ENCODE measurements at places on chromosomes 1 and 21.

GRCh38 chr1:84571150-84571535 lies 3.1 kb downstream of the CTBS start:
- DNase-seq: no peak

DNA sequence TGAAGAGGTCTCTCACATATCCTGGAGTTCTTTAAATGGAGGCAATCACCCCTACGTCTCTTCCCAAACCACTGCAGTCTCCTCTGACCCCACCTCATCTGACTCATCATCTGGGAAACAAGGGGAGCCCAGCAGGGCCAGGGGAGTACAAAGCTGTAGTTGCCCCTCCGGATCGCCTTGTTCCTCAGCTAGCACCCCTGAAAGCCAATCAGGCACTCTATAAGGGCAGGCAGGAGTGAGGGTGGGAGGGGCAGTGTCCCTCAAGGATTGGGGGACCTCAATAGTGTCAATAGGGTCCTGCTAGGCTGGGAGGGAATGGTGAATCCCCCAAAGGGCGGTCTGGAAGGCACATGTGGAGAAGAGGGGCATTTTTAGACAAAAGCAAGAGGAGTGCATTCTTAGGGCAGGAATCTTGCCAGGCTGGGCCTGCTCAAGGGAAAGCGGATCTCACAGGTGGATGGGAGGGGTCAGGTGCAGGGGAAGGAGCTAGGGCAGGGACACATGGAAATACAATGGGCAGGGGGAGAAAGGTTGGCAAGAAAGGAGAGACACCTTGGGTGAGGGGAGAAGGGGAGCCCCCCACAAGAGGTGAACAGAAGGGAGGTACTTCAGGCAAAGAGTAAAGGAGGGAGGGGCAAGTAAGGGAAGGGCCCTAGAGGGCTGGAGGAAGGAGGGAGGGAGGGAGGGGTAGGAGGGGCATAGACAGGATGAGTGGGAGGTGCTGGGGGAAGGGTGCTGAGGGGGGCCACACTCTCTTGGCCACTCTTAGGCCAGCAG lies 5.8 kb downstream of the SHISA4 start:
- DNase-seq: no peak

- peak; percentile 29 for DNase-seq
Observed at GRCh38 chr1:157992031-157992832, 1.2 kb upstream of the KIRREL1 start.

GRCh38 chr1:156080241-156080862 lies 1.9 kb downstream of the MEX3A start:
- DNase-seq: no peak

DNA sequence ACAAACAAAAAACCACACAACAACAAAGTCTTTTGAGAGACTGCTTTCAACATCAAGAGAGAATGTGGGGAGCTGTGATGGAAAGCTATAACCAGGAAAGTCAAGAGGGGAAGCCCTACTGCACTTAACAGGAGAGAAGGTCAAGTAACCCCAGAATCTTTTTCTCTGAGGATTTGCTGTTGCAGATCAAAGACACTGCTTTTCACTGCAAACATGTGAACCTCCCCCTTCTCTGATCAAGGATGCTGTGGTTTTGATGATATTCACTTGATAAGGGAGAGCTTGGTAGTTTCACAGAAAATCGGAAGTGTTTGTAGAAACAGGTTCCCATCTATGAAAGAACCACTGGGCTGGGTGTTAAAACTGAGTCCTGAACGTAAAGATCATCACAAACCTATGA lies 4.8 kb downstream of the ETV3 start:
- DNase-seq: no peak

GRCh38 chr1:80363689-80364475 lies 1357.4 kb upstream of the ADGRL4 start:
- DNase-seq: no peak

DNA sequence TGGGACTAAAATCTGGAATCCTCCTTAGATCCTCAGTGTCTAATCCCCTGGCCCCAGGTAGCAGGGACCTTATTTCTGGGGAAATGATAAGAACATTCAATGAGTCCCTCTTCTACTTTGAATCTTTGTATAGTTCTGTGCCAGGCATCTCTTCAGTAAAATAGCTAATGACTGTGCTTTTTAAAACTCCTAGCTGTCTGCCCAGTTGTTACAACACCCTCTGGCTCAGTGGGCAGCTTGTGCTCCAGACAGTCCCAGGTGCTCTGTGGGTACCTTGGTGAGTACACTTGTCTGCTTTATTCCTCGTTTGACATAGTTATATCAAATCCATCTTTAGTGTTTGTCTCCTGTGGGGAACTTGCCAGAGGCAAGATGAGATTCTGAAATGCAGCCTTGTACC lies 18.0 kb downstream of the TGFB2 start:
- DNase-seq: no peak

DNA sequence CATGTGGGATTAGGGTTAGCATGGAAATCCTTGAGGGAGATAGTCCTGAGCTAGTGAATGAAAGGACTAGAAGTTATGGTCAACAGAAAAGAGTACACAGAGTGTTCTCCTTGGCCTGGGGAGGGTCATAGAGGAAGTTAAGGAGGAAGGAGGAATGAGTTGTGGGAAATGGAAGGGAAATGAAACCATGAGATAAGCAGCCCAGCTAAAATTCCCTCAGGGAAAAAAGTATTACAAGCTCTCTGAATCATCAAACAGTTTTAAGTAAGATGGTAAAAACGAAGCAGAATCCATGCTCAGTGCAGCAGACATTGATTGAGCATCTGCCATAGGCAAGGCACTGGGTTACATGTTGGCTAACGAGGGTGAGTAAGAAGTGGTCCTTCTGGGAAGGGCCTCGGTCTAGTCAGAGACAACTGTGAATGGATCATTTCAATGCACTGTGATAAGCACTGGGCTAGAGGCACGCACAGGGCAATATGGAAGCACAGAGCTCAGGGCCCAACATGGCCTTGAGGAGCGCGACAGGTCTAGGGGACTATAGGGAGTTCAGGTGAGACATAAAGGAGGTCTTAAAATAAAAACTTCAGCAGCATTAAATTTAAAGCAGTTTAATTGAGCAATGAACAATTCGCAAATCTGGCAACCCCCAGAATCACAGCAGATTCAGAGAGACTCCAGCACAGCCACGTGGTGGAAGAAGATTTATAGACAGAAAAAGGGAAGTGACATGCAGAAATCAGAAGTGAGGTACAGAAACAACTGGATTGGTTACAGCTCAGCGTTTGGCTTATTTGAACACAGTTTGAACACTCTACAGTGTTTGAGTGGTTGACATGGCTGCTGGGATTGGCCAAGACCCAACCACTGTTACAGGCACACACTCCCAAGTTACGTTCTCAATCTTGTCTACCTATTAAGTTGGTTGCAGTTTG lies 219.5 kb downstream of the HLX start:
- DNase-seq: no peak

DNA sequence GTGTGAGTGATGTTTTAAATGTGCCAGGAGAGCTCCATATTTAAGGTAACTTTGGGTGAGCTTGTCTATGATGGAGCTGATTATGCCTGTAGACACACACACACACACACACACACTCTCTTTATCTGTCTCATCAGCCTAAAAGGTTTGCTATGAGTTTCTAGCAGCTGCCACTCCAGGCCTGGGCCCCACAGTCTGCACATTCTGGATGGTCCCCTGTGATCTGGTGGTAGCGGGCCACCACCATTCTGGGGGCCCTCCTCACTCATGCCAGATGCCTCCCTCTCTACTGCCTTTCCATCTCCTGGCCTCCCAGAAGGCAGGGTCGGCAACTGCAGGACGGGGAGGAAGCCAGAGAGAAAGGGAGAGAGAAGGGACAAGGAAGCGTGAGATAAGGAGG lies 129.2 kb upstream of the TNR start:
- no peak for DNase-seq

DNA sequence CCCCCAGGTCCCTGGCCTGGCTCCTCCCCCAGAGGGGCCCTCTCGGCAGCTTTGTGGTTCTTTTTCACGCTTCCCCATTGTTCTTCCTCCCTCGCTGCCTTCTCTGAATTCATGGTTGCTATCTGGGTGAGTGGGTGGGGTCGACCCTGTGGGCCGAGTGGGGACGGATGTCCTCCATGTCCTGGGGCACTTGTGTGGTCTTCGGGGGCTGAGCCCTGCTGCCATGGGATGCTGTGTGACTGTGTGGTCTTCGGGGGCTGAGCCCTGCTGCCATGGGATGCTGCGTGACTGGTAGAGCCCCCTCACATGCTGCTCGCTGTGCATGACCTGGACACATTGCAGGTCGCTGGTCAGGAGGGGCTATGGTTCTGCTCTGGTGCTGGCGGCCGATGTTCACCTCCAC lies 21.6 kb upstream of the DIP2A start:
- DNase-seq: no peak

- no peak for DNase-seq
Observed at GRCh38 chr1:79193211-79194079, 186.9 kb upstream of the ADGRL4 start.

DNA sequence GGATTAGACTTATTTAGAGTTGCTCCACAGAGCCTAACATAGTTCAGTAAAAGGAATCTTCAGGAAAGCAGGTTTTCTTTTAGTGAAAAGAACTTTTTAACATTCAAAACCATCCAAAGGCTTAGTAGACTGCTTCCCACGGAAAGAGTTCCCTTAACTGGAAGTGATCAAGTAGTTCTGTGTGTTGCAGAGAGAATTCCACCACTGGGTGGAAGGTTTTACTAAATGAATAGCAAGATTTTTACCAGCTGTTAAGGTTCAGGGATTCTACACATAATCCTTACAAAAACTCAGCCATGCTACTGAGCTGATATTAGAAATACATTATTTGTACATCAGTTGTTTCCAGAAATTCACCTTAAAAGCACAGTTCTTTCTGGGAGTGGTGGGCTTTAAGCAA lies 119.7 kb downstream of the GDAP2 start:
- no peak for DNase-seq

DNA sequence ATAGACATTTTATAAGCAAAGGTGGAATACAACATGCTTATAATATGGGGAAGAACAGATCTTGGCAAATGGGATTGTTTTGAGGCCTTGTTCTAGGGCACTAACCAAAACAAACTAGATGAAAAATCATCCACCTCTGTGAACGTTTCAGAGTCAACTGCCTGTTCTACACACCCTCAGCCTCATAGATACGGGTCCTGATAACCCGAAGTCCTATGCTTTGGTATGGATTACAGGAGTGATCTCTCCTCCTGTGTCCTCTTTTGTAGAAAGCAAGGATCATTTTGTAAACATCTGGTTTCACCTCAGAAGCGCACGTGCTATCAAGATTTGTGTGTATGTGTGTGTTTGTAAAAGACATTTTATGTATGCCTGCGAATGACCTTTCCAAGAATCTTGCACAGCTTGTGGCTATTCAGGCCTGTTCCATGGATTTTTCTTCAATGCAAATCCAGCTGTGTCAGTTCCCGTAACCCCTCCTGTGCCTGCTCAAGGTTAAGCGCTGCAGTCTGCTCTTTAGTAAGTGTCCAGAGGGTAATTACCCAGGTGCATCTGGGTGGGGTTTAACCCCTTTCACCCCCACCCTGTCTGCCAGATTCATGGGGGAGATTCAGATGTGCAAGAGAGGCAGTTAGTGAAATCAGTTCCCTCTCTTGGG lies 132.4 kb downstream of the ROR1 start:
- no peak for DNase-seq

- DNase-seq: no peak
Observed at GRCh38 chr1:61301824-61302657, 219.7 kb downstream of the NFIA start.

DNA sequence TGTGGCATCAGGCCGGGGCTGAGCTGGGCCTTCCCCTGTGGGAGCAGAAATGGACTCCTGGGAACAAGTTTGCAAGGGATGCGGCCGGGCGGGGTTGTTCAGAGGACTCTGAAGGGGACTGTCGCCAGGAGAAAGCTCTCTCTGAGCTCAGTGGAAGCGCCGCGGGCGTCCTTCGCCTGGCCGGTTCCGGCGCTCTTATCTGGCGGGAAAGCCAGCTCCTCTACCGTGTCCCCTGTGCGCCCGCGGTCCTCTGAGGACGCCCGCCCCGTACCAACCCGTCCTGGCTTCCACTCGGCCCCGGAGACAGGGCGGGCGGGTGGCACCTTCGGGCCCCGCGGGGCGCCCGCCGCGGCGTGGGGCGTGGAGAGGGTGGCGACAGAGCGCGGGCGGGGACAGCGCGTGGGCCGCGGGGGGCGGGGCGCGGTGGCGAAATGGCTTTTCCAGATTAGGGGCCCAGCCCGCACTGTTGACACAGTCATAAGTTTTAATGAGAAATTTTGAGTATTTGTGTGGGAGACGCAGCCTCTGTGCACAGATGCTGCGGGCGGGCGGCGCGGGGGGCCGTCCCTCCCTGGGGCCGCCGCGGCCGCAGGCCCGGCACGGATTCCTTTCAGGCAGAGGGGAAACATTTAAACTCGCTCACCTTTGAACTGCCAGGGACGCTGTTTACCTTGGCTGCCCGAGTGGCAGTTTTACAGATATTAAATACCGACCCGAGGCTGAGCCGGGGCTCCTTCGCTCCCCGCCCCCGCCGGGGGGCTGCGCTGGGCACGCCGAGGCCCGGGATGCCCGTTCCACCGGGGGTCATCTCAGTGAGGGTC lies 70.2 kb downstream of the FOXD2 start:
- peak; percentile 21 for DNase-seq
